Stimulated activated memory B cell treated with anti-CD40 and anti-IgM and Interleukin-4, amounts not matched to agents 10 μg/mL and 1 μg/mL and 100 μg/mL, for 72 hours (primary cell): ENCODE measurements at places on chromosomes 2 and 18.

- H3K36me3 ChIP-seq, result peaks cover 6% of the 10 kb centered on the region
- H3K27ac ChIP-seq, result no peak overlapping the region
- ATAC-seq, result no peak
Observed at GRCh38 chr2:46811379-46812310, 104.0 kb downstream of the MCFD2 start.

DNA sequence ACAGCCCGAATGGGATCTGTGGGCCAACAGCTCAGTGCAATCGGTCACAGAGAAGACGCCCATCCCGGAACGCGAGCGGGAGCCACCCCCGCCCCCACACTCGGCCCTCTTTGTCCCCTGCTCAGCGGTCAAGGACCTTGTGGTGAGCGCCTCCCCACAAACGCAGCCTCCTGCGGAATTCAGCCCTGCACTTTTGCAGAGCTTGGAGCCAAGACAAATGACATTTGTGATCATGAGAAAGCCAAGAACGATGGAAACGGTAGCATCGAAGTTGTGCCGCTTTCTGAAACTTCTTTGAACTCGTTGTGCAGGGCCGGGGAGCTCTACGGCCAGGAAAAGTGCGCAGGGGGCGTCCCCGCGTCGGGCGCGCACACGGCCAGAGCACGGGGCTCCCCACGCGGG is 6.7 kb upstream of the SALL3 start:
- ATAC-seq, result no peak
- peaks cover 12% of the 10 kb centered on the region for H3K4me1 ChIP-seq
- peaks cover 81% of the 10 kb centered on the region for H3K27me3 ChIP-seq
- no peak overlapping the region for H3K4me3 ChIP-seq
- H3K27ac ChIP-seq, result no peak overlapping the region

- ATAC-seq, result no peak
- no peak overlapping the region for H3K27ac ChIP-seq
- H3K27me3 ChIP-seq, result no peaks in the 10 kb centered on the region
- no peaks in the 10 kb centered on the region for H3K36me3 ChIP-seq
- no peak overlapping the region for H3K4me3 ChIP-seq
Observed at GRCh38 chr2:78775291-78775690, 250.2 kb upstream of the REG3G start.

- H3K27me3 ChIP-seq, result no peaks in the 10 kb centered on the region
- H3K27ac ChIP-seq, result no peak overlapping the region
- no peaks in the 10 kb centered on the region for H3K4me1 ChIP-seq
- H3K4me3 ChIP-seq, result no peak overlapping the region
- no peaks in the 10 kb centered on the region for H3K36me3 ChIP-seq
- ATAC-seq, result no peak
Observed at GRCh38 chr2:199590321-199591203, 132.8 kb upstream of the SATB2 start.

DNA sequence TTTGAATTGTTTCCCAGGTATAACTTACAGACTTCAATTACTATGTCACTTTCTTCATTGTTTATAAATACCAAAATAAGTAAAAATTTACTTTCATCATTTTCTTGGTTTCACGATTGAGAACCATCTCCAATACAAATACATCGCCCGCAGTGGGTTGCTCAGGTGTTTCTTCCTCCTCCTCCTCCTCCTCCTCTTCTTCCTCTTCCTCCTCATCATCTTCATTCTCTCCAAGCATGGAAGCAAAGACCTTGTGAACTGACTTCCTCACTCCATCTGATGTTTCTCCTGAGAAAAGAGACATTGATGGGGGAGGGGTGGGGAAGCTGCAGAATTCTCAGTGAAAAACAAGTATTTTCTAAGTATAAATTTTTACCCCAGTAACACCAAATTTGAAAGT is 6.6 kb downstream of the GTF3C3 start:
- no peak overlapping the region for H3K4me3 ChIP-seq
- H3K36me3 ChIP-seq, result peaks cover 47% of the 10 kb centered on the region
- H3K4me1 ChIP-seq, result peaks cover 9% of the 10 kb centered on the region
- no peak overlapping the region for H3K27ac ChIP-seq

GRCh38 chr2:39688181-39688580 is 22.5 kb downstream of the TMEM178A start:
- H3K4me3 ChIP-seq, result no peak overlapping the region
- peaks cover 49% of the 10 kb centered on the region for H3K27me3 ChIP-seq
- no peaks in the 10 kb centered on the region for H3K36me3 ChIP-seq
- no peak for ATAC-seq

DNA sequence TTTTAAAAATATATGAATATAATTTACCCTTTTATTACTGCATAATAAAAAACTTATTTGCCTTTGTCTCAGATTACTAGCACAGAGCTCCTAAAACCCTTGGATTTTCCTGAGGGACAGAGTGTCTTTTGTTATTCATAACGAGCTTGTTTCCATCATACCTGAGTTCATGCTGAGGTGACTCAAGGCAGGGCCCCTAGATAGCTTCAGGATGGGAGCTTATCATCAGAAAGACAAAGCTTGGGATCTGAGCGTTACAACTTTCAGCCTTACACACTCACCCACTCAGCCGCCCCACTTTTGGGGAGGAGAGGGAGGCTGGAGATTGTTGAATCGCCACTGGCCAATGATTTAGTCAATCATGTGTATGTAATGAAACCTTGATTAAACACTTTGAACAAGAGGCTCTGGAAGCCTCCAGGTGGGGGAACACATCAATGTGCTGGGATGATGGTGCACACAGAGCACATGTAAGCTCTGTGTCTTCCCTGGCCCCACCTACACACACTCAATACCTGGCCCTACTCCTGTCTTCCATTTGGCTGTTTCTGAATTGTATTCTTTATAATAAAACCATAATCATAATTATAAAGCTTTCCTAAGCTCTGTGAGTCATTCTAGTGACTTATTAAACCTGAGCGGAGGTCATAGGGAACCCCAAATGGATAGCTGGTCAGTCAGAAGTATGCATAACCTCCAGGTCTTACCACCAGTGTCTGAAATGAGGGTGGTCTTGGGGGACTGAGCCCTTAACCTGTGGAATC is 28.5 kb upstream of the DNAH7 start:
- no peaks in the 10 kb centered on the region for H3K27me3 ChIP-seq
- no peak overlapping the region for H3K4me3 ChIP-seq
- no peak for ATAC-seq
- H3K4me1 ChIP-seq, result peaks cover 51% of the 10 kb centered on the region
- no peak overlapping the region for H3K27ac ChIP-seq
- H3K36me3 ChIP-seq, result peaks cover 2% of the 10 kb centered on the region

DNA sequence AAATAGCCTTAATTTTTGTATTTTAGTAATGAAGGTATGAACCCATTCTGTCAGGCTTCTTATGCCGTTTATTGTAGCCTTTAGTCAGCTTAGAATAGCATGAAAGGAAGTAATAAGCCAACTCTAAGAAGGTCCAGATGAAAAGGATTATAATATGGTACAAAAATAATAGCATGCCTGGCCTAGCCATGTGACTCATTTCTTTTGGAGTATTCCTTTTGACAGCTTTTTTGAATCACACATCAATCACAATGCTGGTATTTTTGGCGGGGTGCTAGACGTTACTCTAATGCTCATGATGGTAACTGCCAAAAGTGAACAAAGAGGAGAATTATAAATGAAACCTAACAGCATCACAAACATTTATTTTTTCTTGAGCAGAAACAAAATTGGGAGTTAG is 19.9 kb downstream of the FMNL2 start:
- no peak for ATAC-seq
- no peak overlapping the region for H3K4me3 ChIP-seq
- no peaks in the 10 kb centered on the region for H3K4me1 ChIP-seq
- no peaks in the 10 kb centered on the region for H3K36me3 ChIP-seq
- no peak overlapping the region for H3K27ac ChIP-seq

- H3K27me3 ChIP-seq, result peaks cover 12% of the 10 kb centered on the region
- no peak overlapping the region for H3K27ac ChIP-seq
- ATAC-seq, result no peak
Observed at GRCh38 chr2:174704061-174704460, 60.2 kb downstream of the CHRNA1 start.

DNA sequence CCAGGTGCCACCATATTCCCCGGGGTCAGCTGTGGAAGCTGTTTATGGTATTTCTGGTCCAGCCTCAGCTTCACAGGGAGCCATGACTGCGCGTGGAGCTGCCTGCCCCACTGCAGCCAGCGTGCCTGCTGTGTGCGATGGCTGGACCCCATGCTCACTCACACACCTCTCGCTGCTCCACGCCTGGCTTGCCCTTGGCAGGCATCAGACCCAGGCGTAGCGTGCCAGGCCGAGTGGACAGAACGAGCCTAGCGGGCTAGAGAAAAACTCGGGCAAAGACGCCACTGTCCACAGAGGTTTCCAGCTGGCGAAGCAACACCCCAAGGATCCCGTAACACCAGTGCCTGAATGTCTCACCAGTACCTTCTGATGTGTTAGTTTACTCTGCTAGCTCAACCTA is 42.9 kb upstream of the PEX13 start:
- H3K4me1 ChIP-seq, result peaks cover 84% of the 10 kb centered on the region
- no peak overlapping the region for H3K4me3 ChIP-seq
- H3K27ac ChIP-seq, result peak overlapping the region; percentile 54
- H3K27me3 ChIP-seq, result no peaks in the 10 kb centered on the region

DNA sequence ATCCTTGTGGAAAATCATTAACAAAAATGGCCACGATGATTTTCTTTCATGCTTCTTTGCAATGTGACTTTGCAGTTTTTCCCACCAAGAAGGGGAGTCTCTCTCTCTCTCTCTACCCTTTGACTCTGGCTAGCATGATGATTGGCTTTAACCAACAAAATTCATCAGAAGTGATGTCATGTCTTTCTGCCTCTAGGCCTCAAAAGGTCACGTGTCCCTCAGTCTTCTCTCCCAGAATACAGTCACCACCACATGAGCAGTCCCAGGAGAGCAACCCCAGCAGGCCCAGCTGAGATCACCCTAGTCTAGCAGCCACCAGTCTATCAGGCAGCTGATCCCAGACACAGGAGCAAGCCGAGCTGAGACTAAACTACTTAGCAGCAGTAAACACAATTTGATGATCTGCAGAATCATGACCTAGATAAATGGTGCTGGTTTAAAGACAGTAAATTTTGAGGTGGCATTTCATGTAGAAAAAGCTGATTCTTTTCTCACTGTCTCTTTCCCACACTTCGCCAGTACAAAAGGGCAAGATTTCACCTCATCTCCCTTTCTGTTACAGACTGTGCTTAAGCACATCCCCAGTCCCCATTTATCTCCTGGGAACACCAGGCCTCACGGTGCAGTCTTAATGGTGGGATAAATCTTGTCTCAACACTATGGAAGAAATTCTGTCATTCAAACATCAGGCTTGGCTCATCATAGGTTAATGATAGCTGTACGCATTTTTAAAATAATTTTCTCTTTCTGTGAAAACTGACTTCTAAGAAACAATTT is 132.7 kb downstream of the SCG2 start:
- no peak overlapping the region for H3K27ac ChIP-seq
- H3K36me3 ChIP-seq, result no peaks in the 10 kb centered on the region
- H3K27me3 ChIP-seq, result peaks cover 9% of the 10 kb centered on the region
- no peak overlapping the region for H3K4me3 ChIP-seq
- no peaks in the 10 kb centered on the region for H3K4me1 ChIP-seq

DNA sequence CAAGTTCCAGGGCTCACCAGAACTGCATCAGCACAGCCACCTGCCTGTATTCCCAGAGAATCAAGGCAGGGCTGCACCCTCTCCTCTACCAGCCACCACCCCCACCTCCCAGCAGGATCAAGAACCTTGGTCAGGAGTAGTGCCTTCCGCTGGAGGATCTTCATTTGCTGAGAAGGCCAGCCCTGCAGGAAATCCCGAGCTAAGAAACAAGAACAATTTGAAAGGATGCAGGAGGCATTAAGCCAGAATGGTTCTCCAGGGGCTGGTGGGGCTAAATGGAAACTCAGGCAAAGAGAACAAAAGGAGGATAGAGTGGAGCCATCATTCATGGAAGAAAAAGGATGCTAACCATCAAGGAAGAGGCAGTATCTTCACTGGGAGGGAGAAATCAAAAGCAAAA is 147.3 kb upstream of the SLC14A2 start:
- H3K4me1 ChIP-seq, result peaks cover 9% of the 10 kb centered on the region
- no peak for ATAC-seq
- H3K27me3 ChIP-seq, result peaks cover 12% of the 10 kb centered on the region
- H3K27ac ChIP-seq, result no peak overlapping the region

GRCh38 chr18:46343931-46344372 is 239.8 kb downstream of the HAUS1 start:
- peak; percentile 79 for ATAC-seq
- peak overlapping the region; percentile 21 for H3K4me3 ChIP-seq
- peak overlapping the region; percentile 42 for H3K27ac ChIP-seq
- H3K36me3 ChIP-seq, result no peaks in the 10 kb centered on the region

- no peak overlapping the region for H3K4me3 ChIP-seq
- no peaks in the 10 kb centered on the region for H3K27me3 ChIP-seq
- ATAC-seq, result no peak
- peaks cover 8% of the 10 kb centered on the region for H3K36me3 ChIP-seq
Observed at GRCh38 chr18:79477711-79478483, 82.2 kb downstream of the NFATC1 start.

DNA sequence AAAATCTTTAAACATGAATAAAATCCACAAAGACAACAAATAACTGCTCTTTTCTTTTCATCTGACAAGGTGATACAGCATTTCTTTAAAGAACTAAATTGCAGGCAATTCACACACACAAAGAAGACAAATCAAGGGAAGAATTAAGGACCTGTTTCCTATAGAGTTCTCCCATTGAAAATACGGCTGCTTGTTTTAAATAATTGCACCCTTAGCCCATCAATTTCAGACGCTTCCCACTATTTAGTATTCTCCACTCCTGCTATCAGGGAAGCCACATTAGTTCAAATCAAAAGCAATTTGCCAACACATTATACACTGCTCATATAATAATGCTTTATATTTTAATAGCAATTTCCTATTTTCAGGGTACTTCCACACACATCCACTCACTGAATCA is 11.3 kb downstream of the CMPK2 start:
- no peaks in the 10 kb centered on the region for H3K27me3 ChIP-seq
- no peaks in the 10 kb centered on the region for H3K4me1 ChIP-seq
- H3K27ac ChIP-seq, result no peak overlapping the region
- peaks cover 76% of the 10 kb centered on the region for H3K36me3 ChIP-seq
- no peak for ATAC-seq

- H3K27ac ChIP-seq, result no peak overlapping the region
- no peaks in the 10 kb centered on the region for H3K36me3 ChIP-seq
- no peak overlapping the region for H3K4me3 ChIP-seq
- no peak for ATAC-seq
- no peaks in the 10 kb centered on the region for H3K27me3 ChIP-seq
Observed at GRCh38 chr2:23559561-23560239, 174.7 kb downstream of the KLHL29 start.

GRCh38 chr2:191688934-191689695 is 11.2 kb downstream of the NABP1 start:
- no peak overlapping the region for H3K4me3 ChIP-seq
- H3K27ac ChIP-seq, result peak overlapping the region; percentile 69
- H3K36me3 ChIP-seq, result peaks cover 32% of the 10 kb centered on the region

GRCh38 chr2:238127165-238128060 is 11.1 kb upstream of the KLHL30 start:
- H3K4me1 ChIP-seq, result no peaks in the 10 kb centered on the region
- no peak for ATAC-seq
- H3K27me3 ChIP-seq, result no peaks in the 10 kb centered on the region
- no peak overlapping the region for H3K27ac ChIP-seq
- H3K36me3 ChIP-seq, result no peaks in the 10 kb centered on the region

GRCh38 chr18:26458526-26459232 is 89.7 kb downstream of the KCTD1 start:
- peak; percentile 80 for ATAC-seq
- H3K27ac ChIP-seq, result no peak overlapping the region
- peaks cover 11% of the 10 kb centered on the region for H3K4me1 ChIP-seq
- no peak overlapping the region for H3K4me3 ChIP-seq
- H3K27me3 ChIP-seq, result no peaks in the 10 kb centered on the region
